Kasumi-1 (cell line): ENCODE measurements at places on chromosomes 12 and 14.

- no peak for DNase-seq
Observed at GRCh38 chr14:36087411-36087810, 89.1 kb downstream of the PTCSC3 start.

- no peak for DNase-seq
Observed at GRCh38 chr14:95770777-95771176, 56.9 kb upstream of the TCL1A start.

DNA sequence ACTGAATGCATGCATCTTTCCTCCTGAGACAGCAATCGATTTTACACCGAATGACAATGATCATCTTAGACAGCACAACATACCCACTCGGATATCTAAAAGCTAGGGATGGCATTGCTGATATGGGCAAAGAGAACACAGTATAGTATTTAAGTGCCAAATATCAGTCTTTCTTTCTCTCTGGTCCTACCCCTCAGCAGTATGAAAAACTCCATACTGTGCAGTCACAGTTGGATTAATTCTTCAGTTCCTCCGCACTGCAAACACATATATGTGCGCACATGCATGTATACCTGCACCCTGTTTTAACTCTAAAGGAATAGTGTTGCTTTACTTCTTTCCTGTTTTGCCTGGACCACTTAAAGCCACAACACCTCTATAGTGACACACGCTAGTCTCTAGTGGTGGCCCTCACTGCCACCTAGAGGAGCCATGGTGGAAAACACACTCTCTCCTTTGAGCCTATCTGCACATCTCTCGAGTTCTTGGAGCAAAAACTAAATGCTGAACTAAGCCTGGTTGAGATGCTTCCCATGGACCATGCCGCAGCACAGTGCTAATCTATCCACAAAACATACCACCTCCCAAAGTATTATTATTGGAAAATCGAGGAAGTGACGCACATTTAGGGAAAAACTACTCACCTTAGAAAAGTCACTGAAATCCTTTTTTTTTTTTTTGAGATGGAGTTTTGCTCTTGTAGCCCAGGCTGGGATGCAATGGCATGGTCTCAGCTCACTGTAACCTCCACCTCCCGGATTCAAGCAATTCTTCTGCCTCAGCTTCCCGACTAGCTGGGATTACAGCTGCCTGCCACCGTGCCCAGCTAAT lies 11.9 kb downstream of the TMEM52B start:
- DNase-seq, result peak; percentile 51

GRCh38 chr12:54648265-54648664 lies at the start of gene DCD:
Gene DCD (minus strand): TSS chr12:54648365. CDS start chr12:54648303, 62 bp downstream.
- no peak for DNase-seq

- DNase-seq, result no peak
Observed at GRCh38 chr12:79512068-79512467, 178.7 kb downstream of the PAWR start.

GRCh38 chr12:95877622-95878021 lies 18.9 kb downstream of the SNRPF start:
- no peak for DNase-seq

GRCh38 chr12:110002676-110003515 lies 3.7 kb downstream of the ANKRD13A start:
- DNase-seq, result no peak

- DNase-seq, result no peak
Observed at GRCh38 chr12:47194501-47194900, 114.7 kb upstream of the AMIGO2 start.

DNA sequence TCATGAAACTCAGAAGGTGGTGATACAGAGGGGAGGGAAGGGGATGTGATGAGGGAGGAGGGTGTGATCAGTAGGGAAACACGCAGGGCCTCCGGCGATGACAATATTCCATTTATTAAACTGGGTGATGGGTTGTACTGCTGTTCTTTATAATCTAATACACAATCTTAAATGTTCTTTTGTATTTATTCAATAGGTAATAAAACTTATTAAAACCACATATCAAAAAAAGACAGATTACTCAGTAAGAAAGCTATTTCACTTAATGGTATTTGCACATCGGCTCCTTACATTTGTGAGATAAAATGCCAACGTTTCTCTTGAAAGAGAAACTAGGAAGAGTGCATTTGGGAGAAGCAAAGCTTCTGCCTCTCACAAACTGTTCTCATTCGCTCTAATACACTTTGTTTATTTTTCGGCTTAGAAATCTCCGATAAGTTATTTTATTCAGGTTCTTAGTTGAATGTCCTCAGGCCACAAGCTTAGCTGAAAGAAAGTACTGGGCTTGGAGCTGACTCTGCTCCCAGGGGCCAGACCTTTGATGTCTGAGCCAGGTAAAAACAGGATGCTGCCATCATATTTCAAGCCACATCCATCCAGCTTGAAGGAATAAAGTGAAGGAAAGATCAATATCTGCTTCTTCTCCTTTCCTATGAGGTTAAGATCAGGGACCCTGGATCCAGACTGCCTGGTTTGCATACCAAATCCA lies 17.5 kb downstream of the STON2 start:
- DNase-seq, result no peak

- DNase-seq, result no peak
Observed at GRCh38 chr12:129202109-129202814, 349.0 kb downstream of the GLT1D1 start.

GRCh38 chr12:132321321-132322118 lies 7.9 kb downstream of the GALNT9 start:
- no peak for DNase-seq

GRCh38 chr12:131950182-131950913 lies 606 bp downstream of the EP400 start:
- no peak for DNase-seq

DNA sequence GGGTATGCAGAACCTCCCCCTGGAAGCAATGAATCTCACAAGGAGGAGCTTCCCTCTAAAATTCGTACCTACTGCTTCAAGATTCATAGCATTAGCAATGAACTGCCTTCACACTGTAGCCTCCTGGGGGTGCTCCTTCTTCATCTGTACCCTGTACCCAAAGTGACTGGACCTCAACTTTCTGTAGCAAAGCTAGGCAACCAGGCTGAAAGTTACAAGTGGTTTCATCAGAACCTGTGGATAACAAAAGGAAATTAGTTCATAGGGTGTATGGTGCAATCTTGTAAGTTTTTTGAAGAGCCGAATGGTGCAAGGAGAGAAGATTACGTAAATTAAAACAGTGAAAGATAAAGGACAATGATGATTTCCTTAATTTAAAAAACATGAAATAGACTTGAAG lies 1541.7 kb upstream of the FLRT2 start:
- DNase-seq, result no peak

GRCh38 chr12:10386857-10387256 lies 3.0 kb downstream of the KLRK1 start:
- no peak for DNase-seq

- no peak for DNase-seq
Observed at GRCh38 chr12:131159660-131160059, 206.0 kb downstream of the ADGRD1 start.

- peak; percentile 21 for DNase-seq
Observed at GRCh38 chr12:11958221-11959091, 112.3 kb upstream of the BCL2L14 start.

- no peak for DNase-seq
Observed at GRCh38 chr12:91111366-91112325, at the start of gene LUM. Gene LUM (minus strand): TSS chr12:91111494. CDS start chr12:91108979, 2,515 bp downstream.

GRCh38 chr12:132614861-132615578 lies 3.6 kb upstream of the P2RX2 start:
- DNase-seq, result peak; percentile 84

DNA sequence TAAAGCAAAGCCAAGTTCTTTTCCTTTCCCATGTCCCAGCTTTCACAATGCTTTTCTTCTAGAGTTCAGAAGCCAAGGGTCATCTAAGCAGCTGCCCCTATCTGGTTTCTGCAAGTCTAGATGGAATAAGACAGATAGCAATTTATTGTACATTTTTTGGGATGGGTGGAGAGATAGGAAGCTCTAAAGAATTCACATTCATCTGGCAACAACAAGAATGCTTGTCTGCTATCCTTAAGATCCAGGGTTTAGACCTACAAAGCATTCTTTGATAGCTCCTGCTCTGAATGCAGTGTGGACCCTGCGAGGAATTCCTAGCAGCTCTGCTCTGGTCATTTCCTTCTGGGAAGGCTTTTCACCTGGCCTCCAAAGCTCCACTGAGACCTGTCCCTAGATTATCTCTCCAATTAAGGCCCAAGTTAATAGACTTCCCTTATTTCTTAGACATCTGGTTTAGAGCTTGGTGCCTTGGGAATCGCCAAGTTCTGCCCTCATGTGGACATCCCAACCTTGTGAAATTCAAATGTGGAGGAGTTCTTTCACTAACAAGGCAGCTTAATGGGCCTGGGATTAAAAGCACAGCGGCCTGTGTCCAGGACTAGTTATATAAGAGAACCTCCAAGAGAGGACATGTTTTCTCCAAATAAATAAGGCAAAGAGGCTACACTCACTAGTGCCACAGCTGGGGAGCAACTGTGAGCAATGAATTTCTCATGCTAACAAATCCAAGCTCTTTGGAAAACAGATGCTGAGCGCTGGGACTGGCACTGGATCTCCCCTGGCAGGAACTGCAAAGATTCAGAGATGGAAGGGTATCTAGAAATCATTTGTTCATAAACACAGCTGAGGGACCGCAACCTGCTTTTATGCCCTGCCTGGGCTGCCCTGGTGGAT lies 384.5 kb upstream of the DDHD1 start:
- DNase-seq, result no peak

GRCh38 chr14:35835208-35835982 lies 9.3 kb downstream of the BRMS1L start:
- no peak for DNase-seq

DNA sequence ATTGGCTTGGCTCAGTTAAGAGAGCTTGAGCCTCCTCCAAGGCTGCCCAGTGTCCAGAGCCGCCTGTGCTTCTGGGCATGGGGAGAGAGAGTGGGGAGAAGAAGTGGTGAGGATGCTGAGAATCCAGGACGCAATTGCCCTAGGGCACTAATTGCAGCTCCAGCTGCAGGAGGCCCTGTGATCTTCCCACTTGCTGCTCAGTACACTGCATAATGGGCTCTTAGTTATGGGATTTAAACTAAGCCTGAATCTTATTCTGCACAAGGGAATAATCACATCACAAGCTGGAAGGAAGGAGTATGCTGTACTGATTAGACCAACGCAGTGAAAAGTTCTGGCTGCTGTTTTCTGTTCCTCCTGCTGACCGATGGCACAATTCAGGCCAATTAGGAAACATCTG lies 101.0 kb upstream of the PRMT8 start:
- no peak for DNase-seq

- no peak for DNase-seq
Observed at GRCh38 chr12:107310621-107311020, 217.3 kb upstream of the CRY1 start.

DNA sequence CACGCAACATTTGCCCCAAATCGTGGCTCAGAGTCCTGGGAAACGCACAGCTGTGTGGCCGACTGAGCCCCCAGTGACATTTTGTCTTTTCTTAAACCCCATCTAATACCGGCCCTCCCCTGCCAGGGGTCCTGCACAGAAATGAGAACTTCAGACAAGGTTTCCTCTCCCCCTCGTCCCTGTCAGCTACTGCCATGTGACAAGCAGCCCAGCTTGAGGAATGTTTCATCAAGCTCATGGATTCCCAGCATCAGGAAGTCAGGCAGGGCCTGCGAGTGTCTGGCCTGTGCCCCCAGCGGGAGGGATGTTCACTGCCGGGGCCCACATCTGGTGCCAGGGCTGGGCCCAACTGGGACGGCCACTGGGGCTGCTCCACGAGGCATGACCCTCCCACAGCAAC lies 15.9 kb downstream of the MMP17 start:
- DNase-seq, result no peak

DNA sequence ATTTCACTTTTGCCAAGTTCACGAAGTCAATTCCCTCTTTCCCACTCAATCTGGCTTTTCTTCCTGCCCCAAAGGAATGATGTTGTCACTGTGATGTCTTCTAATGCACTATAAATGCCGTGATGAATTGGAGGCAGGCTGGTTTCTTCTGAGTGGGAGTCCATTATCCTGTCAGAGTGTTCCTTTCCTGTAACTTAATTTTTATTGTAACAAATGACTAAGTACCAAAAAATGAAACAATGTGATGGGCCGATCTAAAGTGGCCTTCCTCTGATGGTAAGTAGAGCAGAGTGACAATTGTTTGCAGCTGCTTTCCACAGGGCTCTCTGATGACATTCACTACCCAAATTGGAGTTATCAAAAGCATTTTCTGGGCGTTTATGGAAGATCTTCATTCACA lies 22.2 kb downstream of the TMEM30B start:
- no peak for DNase-seq

- no peak for DNase-seq
Observed at GRCh38 chr12:46554460-46554859, 181.9 kb upstream of the SLC38A2 start.

DNA sequence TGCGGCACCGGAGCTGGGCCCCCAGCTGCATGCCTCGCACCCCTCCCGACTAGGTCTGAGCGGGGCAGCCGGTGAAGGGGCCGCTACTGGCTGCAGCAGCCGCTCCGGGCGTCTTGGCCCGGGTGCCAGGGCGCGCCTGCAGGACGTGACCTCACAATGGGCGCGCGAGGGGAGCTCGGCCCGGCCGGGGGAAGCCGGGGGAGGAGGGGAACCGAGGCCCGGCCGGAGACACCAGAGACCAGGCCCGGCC lies 353 bp downstream of the BAG5 start:
- no peak for DNase-seq

- no peak for DNase-seq
Observed at GRCh38 chr12:15322164-15323061, at the start of gene PTPRO. Gene PTPRO (plus strand): TSS chr12:15322508.

DNA sequence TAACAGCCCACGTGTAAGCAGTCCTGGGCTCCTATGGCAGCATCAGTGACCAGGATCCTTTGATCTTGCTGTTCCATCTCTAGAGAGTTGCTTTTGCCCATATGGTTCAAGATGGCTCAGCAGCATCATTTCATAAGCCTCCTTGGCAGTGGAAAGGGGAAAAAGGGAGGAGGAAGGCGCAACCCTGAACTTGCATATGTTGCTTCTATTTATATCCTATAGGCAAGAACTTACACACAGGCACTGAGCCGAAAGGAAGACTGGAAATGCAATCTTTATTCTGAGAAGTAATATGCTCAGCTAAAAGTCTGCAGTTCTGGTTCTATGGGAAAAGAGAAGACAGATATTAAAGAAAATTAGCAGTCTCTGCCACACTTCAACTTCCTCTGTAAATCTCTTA lies 167.7 kb upstream of the PLXNC1 start:
- DNase-seq, result no peak

- peak; percentile 92 for DNase-seq
Observed at GRCh38 chr14:64654246-64654900, 49.9 kb upstream of the PLEKHG3 start.

DNA sequence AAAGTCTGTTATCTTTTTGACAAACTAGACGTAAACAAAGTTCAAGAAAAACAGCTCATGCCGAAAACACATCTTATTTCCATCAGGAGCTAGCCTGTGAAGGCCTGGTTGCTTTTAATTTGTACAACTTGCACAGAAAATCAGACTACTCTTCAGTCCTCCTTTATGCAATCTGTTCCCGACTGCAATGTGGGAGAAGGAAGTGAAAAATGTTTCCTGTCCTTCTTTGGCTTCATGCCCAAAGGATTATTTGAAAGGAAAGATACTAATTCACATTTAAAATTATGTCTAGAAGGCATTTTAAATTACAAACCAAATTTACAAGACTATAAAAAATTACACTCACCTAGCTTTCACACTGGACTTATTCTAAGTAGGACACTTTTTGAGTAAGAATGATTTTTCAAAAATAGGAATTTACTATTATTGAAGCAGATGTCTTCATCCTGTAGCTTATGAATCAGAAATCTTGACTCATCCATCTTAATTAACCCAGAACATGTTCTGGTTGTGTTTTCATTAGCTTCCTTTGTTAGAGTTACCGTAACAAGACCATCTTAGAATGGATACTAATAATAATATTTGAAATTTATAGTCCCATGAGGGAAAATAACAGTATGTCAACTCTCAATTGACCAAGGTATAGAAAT lies 272.6 kb downstream of the PRKD1 start:
- no peak for DNase-seq

- DNase-seq, result no peak
Observed at GRCh38 chr12:87092421-87092820, 836.2 kb upstream of the MGAT4C start.
